ENCODE measurements at places on chromosomes 4 and X.

- H3K27me3 ChIP-seq = no peaks in the 10 kb centered on the region
- no peak overlapping the region for H3K27ac ChIP-seq
- H3K4me1 ChIP-seq = no peaks in the 10 kb centered on the region
- no peak overlapping the region for H3K4me3 ChIP-seq
- DNase-seq = no peak
- H3K36me3 ChIP-seq = no peaks in the 10 kb centered on the region
Measured at GRCh38 chr4:25775166-25775565, 87.6 kb downstream of the SEL1L3 start.

DNA sequence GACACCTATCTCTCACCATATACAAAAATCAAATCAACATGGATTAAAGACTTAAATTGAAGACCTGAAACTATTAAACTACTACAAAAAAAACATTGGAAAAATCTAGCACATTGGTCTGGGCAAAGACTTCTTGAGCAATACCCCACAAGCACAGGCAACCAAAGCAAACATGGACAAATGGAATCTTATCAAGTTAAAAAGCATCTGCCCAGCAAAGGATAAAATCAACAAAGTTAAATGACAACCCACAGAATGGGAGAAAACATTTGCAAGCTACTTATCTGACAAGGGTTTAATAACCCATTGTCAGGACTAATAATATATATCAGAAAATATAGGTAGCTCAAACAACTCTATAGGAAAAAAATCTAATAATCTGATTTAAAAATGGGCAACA lies 415.6 kb downstream of the KLHL13 start:
- no peak overlapping the region for H3K27ac ChIP-seq
- no peak overlapping the region for H3K4me3 ChIP-seq
- H3K27me3 ChIP-seq = no peaks in the 10 kb centered on the region
- H3K4me1 ChIP-seq = no peaks in the 10 kb centered on the region

GRCh38 chr4:100061835-100062234 lies 111.8 kb upstream of the H2AZ1 start:
- H3K4me1 ChIP-seq = peaks cover 3% of the 10 kb centered on the region
- H3K36me3 ChIP-seq = no peaks in the 10 kb centered on the region
- no peak overlapping the region for H3K27ac ChIP-seq
- no peak overlapping the region for H3K4me3 ChIP-seq
- DNase-seq = no peak

DNA sequence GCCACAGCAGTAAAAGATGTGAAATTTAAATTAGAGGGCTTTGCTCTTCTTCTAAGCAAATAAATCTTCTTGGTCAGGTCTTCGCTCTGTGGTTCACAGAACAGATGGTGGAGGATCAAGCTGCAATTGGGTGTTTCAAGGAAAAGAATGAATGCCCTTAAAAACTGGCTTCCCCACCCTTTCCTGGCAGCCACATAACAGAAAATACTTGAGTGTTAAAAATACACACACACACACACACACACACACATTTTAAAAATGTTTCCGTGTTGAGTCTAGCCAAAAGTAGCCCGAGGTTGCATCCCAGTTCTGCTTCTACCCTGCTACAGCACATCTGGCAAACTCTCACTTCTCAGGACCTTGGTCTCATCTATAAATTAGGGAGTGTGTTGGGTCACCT lies 56.7 kb upstream of the FGFBP2 start:
- no peaks in the 10 kb centered on the region for H3K4me1 ChIP-seq
- DNase-seq = no peak
- no peaks in the 10 kb centered on the region for H3K27me3 ChIP-seq
- H3K36me3 ChIP-seq = peaks cover 95% of the 10 kb centered on the region

DNA sequence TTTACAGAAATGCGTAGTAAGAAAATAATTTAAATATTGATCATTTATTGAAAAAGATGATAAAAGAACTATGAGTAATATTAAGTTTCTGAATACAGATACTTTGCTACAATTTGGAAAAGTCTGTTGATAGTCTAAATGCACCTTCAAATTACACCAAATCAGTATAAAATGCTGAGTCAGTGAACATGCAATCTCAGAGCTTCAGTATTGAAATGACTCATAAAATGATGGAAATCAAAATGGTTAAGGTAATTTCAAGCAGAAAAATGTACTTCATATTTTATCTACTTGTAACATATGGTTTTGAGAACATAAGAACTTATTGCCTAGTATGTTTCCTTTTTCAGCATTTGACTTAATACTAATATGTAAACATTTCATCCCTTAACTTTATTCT lies 448.2 kb downstream of the PCDH10 start:
- no peaks in the 10 kb centered on the region for H3K27me3 ChIP-seq
- no peak overlapping the region for H3K4me3 ChIP-seq
- no peak for DNase-seq

DNA sequence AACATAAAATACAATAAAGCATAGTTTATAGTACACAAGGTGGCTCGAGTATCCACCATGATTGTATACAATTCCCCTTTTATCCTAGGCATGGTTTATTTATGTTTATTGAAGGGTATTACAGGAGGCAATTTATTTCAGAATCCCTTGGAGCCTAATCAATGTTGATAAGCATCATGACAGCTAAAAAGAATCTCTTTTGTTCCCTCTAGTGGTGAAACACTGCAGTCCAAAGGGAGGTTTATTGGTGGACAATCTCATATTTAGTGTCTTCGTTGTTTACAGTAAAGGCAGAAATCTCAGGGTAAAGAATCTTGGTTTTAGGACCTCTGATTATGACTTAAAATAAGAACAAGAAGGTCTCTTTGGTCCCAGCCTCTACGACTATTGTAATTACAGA lies 1712.5 kb downstream of the C4orf33 start:
- no peaks in the 10 kb centered on the region for H3K36me3 ChIP-seq
- H3K27ac ChIP-seq = no peak overlapping the region
- H3K4me3 ChIP-seq = no peak overlapping the region
- no peaks in the 10 kb centered on the region for H3K27me3 ChIP-seq

DNA sequence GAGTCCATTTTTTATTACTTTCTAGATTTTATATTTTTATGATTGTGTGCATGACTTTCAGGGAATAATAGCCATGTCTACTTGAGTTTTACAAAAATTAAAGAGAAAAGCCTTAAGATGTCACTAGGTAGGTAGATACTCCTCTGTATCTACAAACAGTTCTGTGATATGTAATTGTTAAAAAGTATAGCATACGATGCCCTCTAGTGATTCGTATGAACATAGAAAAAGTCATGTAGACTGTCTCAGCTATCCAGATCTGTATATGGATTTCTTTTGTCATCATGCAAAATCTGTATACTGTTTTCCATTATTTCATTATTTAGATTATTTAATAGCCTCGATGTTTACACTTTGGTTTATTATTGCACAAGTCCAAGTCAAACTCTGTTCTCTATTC lies 856.6 kb downstream of the CENPC start:
- no peaks in the 10 kb centered on the region for H3K4me1 ChIP-seq
- no peak for DNase-seq
- H3K27me3 ChIP-seq = no peaks in the 10 kb centered on the region
- no peak overlapping the region for H3K27ac ChIP-seq
- no peaks in the 10 kb centered on the region for H3K36me3 ChIP-seq

- no peak overlapping the region for H3K4me3 ChIP-seq
- no peaks in the 10 kb centered on the region for H3K4me1 ChIP-seq
- DNase-seq = no peak
- H3K36me3 ChIP-seq = no peaks in the 10 kb centered on the region
- no peaks in the 10 kb centered on the region for H3K27me3 ChIP-seq
- no peak overlapping the region for H3K27ac ChIP-seq
Measured at GRCh38 chr4:67332627-67333026, 212.7 kb downstream of the CENPC start.

- H3K4me3 ChIP-seq = no peak overlapping the region
- DNase-seq = no peak
- H3K27ac ChIP-seq = no peak overlapping the region
- H3K36me3 ChIP-seq = no peaks in the 10 kb centered on the region
Measured at GRCh38 chr4:84324303-84325245, 174.5 kb downstream of the NKX6-1 start.

- no peaks in the 10 kb centered on the region for H3K4me1 ChIP-seq
- no peaks in the 10 kb centered on the region for H3K36me3 ChIP-seq
- H3K4me3 ChIP-seq = no peak overlapping the region
- H3K27me3 ChIP-seq = no peaks in the 10 kb centered on the region
- DNase-seq = no peak
Measured at GRCh38 chr4:73989928-73990327, 1.9 kb upstream of the PPBP start.

DNA sequence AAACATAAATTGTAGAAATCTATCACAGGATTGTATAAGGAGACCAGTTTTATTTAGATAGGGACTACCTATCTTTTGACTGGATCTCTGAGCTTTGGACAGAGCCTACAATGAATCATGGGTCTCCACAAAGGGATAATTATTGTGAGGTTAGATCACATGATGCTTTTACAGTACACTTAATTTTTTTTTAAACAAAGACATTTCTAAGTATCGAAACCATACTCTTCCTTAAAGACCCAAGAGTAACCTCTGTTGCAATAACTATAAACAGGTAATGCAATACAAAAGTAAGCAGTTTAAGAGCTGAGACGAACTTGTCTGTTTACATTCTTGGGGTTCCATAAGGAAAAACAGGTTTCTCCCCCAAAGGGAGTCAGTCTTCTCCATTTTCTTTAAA lies 64.3 kb upstream of the GABRE start:
- no peak overlapping the region for H3K27ac ChIP-seq
- H3K4me3 ChIP-seq = no peak overlapping the region
- H3K27me3 ChIP-seq = no peaks in the 10 kb centered on the region
- no peaks in the 10 kb centered on the region for H3K4me1 ChIP-seq
- DNase-seq = no peak

DNA sequence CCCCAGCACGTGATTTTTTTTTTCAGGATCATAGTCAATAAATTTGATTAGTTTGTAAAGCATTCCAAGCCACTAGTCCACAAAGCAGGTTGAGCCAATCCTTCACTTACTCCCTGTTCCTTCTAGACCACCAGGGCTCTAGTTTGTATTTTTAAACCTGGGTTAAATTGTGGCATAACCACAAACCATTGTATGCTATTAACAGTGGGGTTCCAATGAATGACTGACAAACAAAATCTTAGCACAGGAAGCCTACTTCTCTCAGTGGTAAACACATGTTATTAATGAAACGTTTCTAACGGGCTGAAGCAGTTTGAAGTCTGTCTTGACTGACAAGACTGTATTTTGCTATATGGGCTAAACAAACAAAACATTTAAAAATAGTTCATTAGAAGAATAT lies 48.6 kb upstream of the GYPA start:
- no peak overlapping the region for H3K4me3 ChIP-seq
- H3K27me3 ChIP-seq = no peaks in the 10 kb centered on the region
- H3K36me3 ChIP-seq = no peaks in the 10 kb centered on the region
- no peaks in the 10 kb centered on the region for H3K4me1 ChIP-seq
- no peak overlapping the region for H3K27ac ChIP-seq
- no peak for DNase-seq

GRCh38 chr4:153060196-153060595 lies 124.1 kb downstream of the FHDC1 start:
- no peaks in the 10 kb centered on the region for H3K36me3 ChIP-seq
- H3K4me3 ChIP-seq = no peak overlapping the region
- no peak for DNase-seq
- no peak overlapping the region for H3K27ac ChIP-seq

- H3K27ac ChIP-seq = no peak overlapping the region
- DNase-seq = no peak
- no peaks in the 10 kb centered on the region for H3K4me1 ChIP-seq
- no peak overlapping the region for H3K4me3 ChIP-seq
- H3K27me3 ChIP-seq = no peaks in the 10 kb centered on the region
Measured at GRCh38 chrX:124035657-124036056, 74.2 kb downstream of the STAG2 start.

- DNase-seq = no peak
- no peak overlapping the region for H3K27ac ChIP-seq
- H3K4me3 ChIP-seq = no peak overlapping the region
- H3K36me3 ChIP-seq = no peaks in the 10 kb centered on the region
Measured at GRCh38 chrX:80216086-80216485, 201.5 kb downstream of the TBX22 start.

GRCh38 chrX:137031517-137032340 lies 2.1 kb downstream of the GPR101 start:
- H3K36me3 ChIP-seq = no peaks in the 10 kb centered on the region
- H3K4me1 ChIP-seq = peaks cover 4% of the 10 kb centered on the region
- no peak for DNase-seq
- peaks cover 100% of the 10 kb centered on the region for H3K27me3 ChIP-seq
- peak overlapping the region; percentile 44 for H3K4me3 ChIP-seq
- no peak overlapping the region for H3K27ac ChIP-seq

DNA sequence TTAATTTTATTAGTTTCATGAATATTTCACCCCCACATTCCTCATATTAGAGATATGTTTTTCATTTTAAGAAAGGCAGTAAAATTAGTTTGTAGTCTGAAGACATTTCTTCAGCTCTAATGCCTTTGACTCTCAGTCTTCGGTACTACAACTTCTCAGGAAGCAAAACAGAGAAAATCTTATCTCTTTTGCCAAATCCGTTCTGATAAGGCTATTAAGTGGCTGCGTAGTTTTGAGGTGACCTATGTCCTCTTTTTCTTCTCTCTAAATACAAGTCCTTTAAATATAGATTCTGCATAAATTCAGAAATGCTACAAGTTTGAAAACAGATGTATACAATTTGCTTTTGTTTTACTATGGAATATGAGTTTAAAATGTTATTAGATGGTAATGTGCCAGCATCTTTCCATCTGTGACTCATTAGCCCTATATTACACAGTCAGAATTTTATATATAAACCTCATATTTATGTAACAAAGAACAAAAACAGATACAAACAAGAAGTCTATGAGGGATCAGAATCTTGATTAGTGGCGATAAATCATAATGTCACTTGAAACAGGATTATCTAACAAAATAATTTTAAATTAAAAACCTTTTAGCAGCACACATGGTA lies 181.2 kb upstream of the ETNPPL start:
- H3K4me3 ChIP-seq = no peak overlapping the region
- H3K4me1 ChIP-seq = peaks cover 2% of the 10 kb centered on the region
- no peaks in the 10 kb centered on the region for H3K36me3 ChIP-seq
- no peak overlapping the region for H3K27ac ChIP-seq

DNA sequence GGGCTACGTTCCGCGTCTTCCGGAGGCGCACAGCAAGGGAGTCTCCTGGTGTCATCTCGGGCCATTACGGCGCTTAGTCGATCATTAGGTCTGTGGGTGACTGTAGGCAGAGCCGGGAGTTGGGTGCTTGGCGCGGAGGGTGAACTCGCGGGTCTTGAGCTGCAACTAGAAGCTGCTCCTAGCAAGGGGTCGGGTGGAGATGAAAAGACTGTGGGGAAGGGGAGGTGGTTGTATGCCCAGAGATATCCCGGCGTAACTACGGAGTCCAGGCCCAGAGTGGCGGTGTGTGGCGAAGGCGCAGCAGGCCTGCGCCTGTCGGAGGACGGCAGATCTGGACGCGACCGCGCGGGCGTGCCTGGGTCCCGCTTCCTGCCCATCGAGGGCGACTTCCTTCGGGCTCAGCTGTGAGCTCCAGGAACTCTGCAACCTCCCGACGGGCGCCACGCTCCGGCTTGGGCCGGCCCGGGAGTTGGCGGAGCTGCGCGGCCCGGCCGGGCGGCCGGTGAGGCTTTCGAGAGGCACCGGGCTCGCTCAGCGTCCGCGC lies 2.7 kb upstream of the NKX3-2 start:
- peak overlapping the region; percentile 78 for H3K4me3 ChIP-seq
- H3K4me1 ChIP-seq = peaks cover 2% of the 10 kb centered on the region
- H3K27me3 ChIP-seq = peaks cover 29% of the 10 kb centered on the region
- no peak for DNase-seq
- peaks cover 2% of the 10 kb centered on the region for H3K36me3 ChIP-seq
- H3K27ac ChIP-seq = no peak overlapping the region
